ENCODE measurements at places on chromosomes 7 and 10.

DNA sequence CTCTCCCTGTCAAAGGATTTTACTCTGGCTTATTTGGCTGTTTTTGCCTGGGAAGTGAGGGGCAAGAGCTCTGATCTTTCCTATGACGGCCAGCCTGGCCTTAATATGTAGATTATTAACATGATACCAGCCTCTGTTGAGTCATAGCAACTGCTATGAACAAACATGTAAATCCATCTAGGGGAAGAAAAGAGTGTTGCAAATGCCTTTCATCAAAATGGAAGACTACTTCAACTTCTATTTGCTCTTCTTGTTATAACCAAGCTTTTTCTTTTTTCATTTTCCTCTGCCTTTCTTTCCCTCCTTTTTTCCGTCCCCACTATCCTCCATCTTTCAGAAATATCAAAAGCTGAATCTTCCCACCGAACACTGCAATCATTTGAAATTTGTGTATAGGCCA, 46.6 kb downstream of the BTRC start:
- no peak for DNase-seq

DNA sequence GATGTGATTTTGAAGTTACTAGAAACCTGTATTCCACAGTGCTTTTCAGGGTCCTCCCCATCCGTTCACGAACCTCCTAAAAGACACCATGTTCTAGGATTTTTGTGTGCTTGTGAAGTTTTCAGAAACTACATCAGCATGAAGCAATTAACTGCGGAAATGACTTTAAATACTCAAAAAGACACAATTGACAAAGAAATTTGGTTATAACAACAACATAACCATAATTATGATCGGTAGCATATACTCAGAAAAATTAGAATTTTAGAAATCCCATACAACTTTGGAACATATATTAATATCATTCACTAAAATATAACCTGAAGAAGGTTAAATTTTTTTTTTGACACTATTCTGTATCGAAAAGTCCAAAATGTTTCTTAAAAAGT, 43.8 kb upstream of the FAM20C start:
- peak; percentile 7 for DNase-seq

DNA sequence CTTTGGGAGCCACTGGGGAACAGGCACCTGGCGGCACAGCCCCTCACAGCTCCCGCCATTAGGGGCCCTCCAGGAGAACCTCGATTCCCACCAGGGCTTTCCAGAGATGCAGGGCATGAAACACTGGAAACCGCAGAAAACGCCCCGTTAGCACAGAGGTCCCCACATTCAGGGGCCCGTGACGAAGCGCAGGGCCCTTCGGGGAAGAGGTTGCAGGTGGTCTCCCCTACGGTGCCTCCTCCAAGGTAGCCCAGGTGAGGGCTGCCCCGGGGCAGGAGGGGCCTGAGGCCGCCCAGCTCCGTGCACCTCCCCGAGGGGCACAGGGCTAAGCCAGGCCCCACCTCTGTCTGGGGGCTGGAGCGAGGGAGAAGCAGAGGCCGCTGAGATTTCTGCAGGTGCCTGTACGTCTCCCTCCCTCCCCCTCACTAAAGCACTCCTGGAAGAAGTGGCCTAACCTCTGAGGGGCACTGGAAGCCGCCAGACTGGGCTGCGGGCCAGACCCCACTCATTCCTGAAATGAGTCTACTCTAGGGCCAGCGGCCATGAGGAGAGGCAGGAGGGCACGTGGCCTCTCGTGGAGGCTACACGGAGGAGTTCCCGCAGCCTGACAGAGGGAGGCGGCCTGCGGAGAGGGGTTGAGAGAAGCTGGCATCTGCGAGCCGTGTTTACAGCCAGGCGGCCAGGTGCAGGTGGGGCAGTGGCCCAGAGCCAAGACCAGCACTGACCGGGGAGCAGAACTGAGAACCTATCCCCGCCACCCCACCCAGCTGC, 6.9 kb downstream of the PDGFA start:
- DNase-seq: no peak

GRCh38 chr10:122814493-122814892, 31.2 kb downstream of the CUZD1 start:
- no peak for DNase-seq

DNA sequence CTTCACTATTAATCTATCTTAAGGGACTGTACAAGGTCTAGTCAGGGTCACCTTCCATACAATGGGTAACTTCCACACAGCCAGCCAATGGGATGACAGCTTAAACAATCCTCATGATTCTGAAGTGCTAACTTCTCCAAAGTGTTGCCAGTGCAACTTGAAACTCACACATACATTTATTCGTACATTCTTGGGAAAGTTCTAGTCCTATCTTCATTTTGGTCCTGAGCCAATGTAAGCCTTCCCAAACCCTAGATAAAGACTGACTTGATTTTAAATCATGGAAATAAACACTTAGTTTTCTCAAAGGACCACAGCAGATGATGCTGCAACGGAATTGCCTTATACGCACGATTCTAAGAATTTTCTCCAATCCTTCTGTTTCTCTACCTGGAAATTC, 117.5 kb upstream of the COL1A2 start:
- DNase-seq: no peak

DNA sequence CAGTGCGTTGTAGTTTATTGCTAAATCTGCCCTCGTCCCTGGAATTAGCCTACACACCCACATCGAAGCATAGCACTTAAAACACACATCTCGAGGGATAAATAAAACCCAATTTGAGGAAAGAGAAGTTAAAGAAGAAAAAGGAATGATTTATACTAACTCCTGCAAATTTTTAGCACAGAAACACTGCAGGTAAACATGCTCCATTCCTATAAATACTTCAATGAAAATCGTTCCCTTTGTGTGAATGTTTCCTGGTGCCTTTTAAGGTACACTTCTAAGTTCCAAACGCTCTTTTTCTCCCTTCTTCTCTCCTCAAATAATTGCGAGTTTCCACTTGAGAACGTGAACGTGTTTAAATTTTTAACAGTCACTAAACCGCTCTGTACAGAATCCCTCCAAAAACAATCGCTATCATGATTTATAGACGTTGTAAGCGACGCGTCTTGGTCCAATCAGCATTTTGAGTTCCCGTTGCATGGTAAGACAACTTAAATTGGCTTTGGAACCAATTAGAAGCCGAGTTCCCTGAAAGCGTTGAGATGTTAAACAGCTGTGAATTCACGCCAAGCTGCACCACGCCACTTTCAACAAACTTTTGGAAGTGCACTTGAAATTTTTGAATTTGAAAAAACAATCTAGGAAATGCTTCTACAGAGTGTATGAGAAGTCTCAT, 12.5 kb upstream of the EBLN1 start:
- DNase-seq: peak; percentile 52

DNA sequence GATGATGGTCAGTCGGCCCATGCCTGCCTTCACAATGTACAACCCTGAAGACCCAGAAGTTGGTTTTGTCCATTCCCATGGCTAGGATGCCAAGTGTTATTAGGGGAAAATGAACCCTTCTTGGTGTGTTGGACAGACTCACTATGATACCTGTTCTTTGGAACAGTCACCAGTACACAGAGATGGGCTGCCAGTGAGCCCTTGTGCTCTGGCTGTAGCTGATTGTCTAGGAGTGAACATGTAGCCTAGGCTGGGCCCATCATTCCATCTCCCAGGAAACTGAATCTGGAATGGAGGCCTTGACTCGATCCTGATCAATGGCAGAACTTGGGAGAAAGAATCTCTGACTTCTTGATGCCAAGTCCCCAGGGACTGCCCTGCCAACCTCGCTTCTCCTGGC, 188.9 kb downstream of the EVX1 start:
- no peak for DNase-seq

GRCh38 chr7:157211690-157212089, 73.0 kb downstream of the UBE3C start:
- DNase-seq: no peak

DNA sequence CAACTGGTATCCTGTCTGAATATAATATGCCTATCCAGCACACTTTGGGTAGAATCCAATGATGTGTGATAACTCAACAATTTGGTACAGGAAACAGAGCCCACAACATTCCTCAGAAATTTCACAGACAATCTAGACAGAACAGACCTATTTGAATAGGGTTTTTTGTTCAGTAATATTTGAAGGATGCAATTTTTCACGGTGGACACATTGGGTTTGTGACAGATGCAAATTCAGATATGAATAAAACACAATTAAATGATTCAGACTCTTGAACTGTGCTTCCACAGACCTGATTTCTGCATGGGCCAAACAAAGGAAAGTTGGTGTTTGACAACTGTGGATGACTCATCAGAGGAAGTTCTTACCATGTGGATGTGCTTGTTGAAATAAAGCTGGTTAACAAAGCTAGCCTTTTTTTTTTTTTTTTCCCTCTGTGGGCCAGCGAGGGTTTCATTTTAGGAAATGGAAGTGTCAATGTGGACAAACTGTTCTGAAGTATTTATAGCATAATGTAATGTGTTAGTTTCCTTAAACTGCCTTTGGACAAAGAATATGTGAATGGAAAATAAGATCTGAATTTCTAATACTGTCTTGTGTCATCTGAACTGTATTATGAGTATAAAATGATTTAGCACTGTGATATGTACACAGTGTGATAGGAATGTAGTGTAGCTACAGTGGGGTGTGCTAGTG, 43.2 kb upstream of the FAM133B start:
- no peak for DNase-seq

GRCh38 chr10:120162471-120162870, 269.9 kb downstream of the SEC23IP start:
- DNase-seq: no peak

DNA sequence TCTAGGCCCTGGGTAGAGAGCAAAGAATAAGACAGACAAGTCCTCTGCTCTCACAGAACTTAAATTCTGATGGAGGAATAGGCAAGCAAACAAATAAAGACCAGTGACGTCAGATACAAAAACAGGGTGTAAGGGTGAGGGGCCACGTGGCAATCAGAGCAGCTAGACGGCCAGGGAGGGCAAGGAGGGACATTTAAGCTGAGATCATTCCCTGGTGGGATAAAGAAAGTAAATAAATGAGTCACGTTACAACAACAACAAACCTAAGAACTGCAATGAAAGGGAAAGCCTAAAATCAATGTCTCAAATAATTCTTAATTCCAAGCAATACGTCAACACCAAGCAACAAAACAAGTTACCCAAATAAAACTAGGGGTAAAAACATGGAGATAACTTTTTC, 21.8 kb downstream of the STN1 start:
- no peak for DNase-seq

- no peak for DNase-seq
Measured at GRCh38 chr10:77031531-77032187, 605.9 kb downstream of the KCNMA1 start.

DNA sequence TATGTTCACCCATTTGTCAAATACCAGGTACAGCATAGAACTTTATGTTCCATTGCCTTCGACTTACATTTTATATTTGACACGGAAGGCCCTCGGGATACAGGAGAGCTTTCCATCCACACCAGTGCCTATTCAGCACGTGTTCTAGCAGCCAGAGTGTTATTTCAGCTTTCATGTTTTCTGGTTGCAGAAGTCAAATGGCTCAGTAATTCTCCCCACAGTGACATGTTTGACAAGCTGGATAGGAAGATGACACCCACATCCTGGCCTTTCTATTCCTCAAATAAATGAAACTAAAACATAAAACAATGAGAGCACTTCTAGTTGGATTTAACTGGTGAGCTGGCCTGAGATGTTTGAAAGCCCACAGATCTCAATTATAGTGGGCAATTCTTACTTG, 173.4 kb downstream of the SORCS1 start:
- no peak for DNase-seq
